ENCODE measurements at places on chromosomes 5 and 9.

- DNase-seq = no peak
Measured at GRCh38 chr5:133995883-133996563, 8.8 kb downstream of the VDAC1 start.

DNA sequence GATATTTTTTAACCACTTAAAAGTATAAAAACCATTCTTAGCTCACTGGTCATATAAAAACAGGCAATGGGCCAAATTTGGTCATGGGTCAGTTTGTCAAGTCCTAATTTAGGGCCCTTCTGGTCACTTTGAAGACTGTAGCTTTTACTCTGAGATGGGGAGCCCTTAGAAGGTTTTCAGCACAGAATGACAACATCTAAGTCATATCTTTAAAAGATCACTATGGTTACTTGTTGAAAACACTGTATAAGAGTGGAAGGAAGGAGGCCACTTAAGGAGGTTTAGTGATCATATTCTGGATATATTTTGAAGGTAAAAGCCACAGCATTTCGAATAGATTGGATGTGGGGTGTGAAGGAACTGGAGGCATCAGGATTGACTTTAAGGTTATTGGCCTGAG is 76.7 kb downstream of the STRBP start:
- DNase-seq = no peak

DNA sequence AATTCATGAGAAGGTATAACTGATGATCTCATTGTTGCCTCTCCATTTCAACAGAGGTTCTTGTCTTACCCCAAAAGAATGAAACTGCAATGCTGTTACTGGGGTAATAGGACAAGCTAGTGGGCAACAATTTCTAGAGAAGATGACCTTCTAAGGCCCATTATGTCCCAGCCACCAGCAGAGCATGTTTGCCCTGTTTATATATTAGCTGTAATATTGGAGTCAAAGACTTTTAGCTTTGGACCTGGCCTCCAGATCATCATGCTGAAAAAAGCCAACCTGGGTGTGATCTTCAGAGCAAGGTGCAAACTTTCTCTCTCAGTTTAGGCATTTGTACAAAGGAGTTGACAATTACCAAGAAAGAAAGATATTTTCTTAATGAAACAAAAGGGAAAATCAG is 3.4 kb downstream of the ALDOB start:
- DNase-seq = no peak

DNA sequence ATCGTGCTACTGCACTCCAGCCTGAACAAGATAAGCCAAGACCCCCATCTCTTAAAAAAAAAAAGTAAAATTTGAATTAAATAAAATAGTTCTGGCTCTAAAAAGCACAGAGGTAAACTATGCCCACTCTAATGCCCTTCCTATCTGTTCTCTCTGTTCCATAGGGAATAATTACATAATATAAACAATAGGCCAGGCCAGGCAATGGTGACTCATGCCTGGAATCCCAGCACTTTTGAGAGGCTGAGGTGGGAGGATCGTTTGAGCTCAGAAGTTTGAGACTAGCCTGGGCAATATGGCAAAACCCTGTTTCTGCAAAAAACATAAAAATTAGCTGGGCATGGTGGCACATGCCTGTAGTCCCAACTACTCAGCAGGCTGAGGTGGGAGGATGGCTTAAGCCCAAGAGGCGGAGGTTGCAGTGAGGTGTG is 47.4 kb downstream of the MYO10 start:
- no peak for DNase-seq

DNA sequence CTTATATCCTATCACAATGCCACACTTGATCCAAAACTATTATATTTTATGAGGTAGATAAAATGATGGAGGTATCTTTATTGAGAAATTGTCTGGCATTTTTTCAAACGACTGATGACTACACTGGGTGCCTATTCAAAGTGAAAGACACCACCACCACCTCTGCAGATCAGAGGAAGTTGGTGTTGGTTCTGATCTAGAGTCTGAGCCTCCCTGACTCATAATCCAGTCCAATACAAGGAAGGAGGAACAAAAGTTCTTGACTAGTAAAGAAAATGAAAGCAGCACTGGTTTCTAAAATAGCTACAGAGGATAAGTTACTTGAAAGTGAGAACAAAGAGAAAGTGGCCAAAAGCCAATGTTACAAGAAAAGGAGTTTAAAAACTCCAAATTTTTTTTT is 139.9 kb downstream of the RFX3 start:
- peak; percentile 60 for DNase-seq

- no peak for DNase-seq
Measured at GRCh38 chr9:119533504-119533903, 164.3 kb upstream of the BRINP1 start.

GRCh38 chr9:133945314-133945975 is 46.7 kb downstream of the VAV2 start:
- no peak for DNase-seq

DNA sequence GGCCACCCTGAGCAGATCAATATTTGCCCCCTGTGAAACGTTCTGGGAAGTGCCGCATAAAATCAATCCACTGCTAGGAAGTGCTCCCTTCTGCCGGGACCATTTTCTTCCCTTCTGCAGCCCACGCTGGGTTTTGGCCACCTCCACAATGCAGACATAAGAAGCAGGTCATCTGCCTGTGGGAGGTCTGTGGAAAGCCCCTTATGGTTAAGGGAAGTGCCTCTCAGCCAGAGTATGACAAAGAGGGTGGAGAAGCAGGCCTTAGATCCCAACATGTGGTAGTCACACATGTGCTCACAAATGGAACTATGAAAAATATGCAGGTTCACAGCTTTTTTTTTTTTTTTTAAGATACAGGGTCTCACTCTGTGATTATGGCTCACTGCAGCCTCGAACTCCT is 82.8 kb downstream of the SLC1A3 start:
- DNase-seq = no peak

DNA sequence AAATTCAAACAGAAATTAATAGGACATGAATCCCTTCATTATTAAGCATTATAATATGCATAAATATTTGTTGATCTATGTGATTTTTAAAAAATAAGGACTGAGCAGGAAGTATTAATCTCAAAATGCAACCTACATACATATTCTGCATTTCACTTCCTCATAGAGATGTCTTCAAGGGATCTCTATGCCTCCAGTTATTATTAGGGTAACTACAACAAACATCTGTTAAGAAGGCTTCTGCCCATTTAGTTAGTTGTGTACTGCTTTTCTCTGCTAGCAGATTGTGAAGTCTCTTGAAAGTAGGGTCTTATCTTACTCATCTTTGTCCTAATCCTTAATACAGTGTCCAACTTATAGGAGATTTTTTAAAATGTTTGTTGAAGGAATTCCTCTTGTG is 414.1 kb downstream of the ACTL7B start:
- no peak for DNase-seq

- no peak for DNase-seq
Measured at GRCh38 chr9:34554211-34555001, 31.6 kb upstream of the ENHO start.

- no peak for DNase-seq
Measured at GRCh38 chr5:90227683-90228082, 181.9 kb downstream of the CETN3 start.

DNA sequence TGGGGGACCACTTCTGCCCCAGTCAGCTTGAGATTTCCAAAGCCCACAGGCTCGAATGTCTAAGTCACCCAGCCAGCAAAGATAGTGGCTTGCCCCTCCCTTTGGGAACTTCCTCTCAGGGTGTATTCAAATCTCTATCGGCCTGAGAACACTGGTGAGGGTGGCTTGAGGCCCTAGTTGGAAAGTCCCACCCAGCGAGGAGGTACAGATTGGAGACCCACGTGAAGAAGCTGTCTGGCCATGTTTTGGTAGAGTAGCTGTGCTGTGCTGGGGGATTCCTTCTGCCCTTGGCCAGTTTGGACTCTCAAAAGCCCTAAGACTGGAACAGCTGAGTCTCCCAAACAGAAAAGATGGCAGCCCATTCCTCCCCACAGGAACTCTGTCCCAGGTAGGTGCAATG is 172.7 kb upstream of the RIOK2 start:
- DNase-seq = no peak

DNA sequence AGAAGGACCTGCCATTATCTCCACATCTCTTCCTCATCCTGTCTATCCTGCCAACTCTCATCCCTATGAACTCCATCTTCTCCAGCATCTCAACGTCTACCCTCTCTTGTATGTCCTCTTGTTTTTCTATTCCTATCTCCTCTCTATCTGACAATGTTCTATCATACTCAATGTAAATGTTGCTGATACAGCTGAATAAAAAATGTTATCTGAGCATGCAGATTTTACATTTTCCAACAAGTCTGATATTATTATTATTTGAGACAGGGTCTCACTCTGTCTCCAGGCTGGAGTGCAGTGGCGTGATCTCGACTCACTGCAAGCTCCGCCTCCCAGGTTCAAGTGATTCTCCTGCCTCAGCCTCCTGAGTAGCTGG is 56.0 kb upstream of the RAI14 start:
- no peak for DNase-seq

DNA sequence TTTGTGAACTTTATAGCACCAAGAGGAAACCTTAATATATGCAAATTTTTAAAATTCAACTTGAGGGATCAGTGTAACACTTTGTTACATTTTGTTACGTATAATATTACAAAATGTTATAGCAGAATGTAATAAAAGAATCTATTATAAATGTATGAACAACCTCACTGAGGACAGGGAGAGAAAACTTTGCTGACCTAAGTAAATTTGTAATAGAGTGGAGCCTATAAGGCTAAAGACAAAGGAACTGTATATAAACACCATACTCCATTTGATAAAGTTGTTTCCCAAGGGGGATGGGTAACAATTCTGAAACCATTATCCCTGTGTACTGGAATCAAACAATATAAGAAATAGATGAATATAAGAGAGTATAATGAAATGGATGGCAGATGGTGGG is 77.3 kb downstream of the ANGPTL2 start:
- DNase-seq = no peak

DNA sequence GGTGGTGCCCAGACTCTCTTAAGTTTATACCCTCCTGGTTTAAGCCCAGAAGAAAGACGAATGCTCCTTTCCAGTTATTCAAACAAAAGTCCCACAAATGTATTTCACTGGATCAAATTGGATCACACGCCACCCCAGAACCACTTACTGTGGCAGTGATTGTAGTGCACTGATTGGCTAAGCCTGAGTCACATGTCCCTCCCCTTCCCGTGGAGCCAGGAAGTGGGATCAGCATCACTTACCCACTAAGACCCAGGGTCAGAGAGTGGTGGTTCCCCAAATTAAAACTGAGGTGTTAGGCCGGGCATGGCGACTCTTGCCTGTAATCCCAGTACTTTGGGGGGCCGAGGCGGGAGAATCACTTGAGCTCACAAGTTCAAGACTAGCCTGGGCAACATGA is 29.5 kb upstream of the CCDC180 start:
- no peak for DNase-seq

GRCh38 chr5:112070022-112070421 is 313.0 kb upstream of the NREP start:
- no peak for DNase-seq

DNA sequence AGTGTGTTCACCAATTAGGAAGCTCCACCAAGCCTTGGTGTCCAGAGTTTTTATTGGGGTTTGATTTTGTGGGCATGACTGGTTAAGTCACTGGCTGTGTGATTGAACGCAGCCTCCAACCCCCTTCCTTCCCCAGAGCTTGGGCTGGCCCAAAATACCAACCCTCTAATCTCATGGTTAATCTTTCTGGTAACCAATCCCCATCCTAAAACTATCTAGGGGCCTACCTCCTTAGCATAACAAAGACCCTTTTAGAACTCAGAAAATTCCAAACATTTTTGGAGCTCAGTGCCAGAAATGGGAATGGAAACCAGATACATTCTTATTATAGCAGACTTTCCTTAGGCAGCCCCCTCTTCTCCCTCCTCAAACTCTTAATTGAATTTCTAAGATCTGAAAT is 35.9 kb upstream of the HRH2 start:
- no peak for DNase-seq

DNA sequence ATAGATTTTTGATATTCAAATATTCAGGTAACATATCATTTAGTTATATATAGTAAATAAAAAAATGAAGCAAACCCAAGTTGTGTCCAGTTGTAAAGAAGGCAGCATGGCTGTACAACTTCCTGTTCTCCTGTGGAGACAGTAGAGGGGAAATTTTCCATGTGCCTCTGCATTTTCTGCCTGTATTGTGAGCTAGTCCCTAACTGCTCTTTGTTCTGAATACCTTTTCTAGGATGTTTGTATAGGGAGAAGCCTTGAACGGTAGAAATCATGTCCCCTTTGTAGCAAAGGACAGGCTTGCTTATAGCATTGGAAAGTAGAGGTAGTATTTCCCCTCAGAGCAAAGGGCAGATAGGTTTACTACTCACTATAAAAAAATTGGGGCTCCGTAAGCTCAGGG is 13.3 kb upstream of the RPS23 start:
- DNase-seq = no peak

GRCh38 chr5:137448868-137449267 is 50.3 kb downstream of the SPOCK1 start:
- DNase-seq = no peak

GRCh38 chr5:20088361-20088760 is 100.4 kb upstream of the CDH18 start:
- DNase-seq = no peak

GRCh38 chr9:120177121-120177520 is 402.8 kb downstream of the CDK5RAP2 start:
- DNase-seq = no peak

GRCh38 chr5:133343196-133343595 is 269.1 kb downstream of the FSTL4 start:
- no peak for DNase-seq

DNA sequence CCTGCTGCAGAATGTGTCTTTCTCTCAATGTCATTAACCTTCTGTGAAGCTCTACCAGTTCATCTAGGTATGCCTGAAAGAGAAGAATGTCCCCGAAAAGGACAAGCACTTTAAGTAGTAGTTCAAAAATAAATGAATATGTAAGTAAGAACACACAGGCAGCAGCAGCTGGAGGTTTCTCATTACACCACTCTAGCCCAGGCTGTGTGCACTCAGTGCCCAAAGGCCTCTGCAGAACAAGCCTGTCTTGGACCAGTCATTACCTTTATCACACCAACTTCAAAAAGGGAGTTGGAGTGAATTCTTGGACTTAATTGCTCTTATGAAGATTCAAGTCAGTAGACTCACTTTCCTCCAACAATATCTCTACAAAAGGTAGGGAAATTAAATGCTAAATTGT is 268.8 kb downstream of the MLLT3 start:
- DNase-seq = no peak

- DNase-seq = no peak
Measured at GRCh38 chr9:70438341-70438928, 24.0 kb upstream of the KLF9 start.

DNA sequence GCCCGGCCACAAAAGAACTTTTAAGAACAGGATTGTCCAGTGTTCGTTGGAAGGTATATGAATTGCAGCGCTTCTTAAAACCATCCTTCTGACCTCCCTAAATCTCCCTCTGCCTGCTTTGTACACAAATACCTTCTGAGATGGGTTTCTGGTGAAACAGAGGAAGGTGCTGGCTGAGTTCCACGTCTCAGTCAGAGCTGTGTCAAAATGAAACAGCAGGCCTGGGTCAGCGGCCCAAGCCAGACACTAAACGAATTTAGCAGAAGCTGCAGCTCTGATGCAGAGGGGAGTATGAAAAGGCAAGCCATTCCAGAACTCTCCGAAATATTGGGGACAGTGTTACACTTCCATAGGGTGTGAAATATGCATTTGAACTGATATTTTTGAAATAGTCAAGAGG is 37.8 kb upstream of the CRB2 start:
- no peak for DNase-seq
